ENCODE measurements at places on chromosomes 5 and 9. TPM values are rescaled to one million over a fixed set of nuclear protein-coding genes. Genes with fewer than 3 reads are reported as not detected.

- no peak for DNase-seq
These were observed 6.7 kb upstream of the TMEM141 start for GRCh38 chr9:136784249-136784996.

The SPDL1 gene
- 33.3 TPM for total RNA-seq

DNA sequence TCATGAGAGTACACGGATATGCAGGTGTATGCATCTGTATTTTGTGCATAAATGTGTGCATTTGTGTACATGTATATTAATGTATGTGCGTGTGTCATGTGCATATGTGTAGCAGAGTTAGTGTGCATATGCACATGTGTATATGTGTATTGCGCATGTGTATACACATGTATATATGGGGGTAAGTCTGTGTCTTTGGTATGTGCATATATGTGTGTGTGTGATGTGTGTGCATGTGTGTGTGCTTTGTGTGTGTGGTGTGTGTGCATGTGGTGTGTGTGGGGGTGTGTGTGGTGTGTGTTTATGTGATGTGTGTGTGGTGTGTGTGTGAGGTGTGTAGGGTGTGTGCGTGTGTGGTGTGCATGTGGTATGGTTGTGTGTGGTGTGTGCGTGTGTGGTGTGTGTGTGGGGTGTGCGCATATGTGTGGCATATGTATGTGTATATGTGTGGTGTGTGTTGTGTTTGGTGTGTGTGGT is 13.1 kb upstream of the CTSL start:
- DNase-seq: no peak

DNA sequence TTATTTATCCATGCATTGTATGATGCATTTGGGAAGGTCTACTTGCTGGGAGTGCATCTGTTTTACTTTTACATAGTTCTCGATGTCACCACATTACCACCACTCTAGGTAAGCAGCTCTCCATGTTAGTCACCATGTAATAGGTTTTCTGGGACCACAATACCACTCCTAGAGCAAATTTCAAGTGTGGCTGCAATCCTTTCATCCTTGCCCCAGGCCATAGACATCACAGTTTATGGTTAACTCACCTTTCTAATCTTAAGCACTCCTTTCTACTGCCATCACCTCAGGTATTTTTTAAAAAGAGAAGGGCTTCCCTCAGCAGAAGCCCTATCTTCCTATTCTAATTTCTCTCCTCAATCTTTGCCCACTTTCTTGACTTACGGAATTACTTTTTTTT is 354.1 kb downstream of the PLK2 start:
- no peak for DNase-seq

DNA sequence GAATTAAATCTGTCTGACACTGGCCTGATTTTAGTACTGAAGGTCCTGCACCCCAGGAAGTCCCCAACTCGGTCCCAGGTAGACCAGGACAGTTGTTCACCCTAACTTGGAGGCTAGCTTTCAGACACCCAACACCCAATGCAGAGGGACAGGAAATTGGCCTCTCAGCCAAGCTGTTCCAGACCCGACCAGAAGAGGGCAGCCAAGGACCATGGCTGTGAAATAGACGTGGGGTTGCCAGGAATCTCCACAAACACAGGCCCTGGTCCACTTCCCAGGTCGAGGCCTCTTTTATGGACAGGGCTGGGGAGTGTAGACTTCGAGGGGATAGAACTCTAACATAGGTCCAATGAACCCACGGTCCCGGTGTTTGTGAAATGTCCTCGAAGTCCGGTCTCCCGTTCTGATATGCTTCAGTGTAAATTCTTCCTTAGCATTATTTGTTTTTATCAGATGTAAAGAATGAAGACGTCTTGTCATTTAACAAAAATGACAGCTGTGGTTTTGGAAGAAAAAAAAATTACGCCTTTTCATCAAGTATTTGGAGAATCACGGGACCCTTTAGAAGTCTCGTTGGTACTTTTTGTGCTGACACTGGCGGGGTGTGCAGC is 260.3 kb upstream of the ADAMTS16 start:
- DNase-seq: no peak

DNA sequence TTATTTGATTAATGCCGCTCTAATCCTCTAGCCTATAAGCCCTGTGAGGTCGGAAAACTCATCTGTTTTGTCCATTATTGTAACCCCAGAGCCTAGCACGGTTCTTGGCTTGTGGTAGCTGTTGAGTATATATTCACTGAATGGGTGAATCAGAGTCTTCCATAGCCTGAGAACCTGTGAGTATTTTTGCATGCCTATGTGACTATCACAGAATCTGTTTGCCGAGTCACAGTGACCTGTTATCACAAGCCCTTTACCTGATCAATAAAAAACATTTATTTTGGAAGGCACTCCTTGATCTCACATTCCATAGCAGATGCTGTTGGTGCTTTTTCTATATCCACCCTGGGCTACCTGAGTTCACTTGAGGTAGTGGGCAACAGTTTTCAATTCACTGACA is 125.0 kb upstream of the STC2 start:
- no peak for DNase-seq

- DNase-seq: no peak
These were observed 34.7 kb downstream of the RNF145 start for GRCh38 chr5:159174511-159175168.

The RFESD gene
- total RNA-seq: 7.8 TPM

- DNase-seq: no peak
These were observed 1.5 kb upstream of the MARCHF3 start for GRCh38 chr5:127031863-127032232.

GRCh38 chr5:113245427-113246225 is 189.2 kb downstream of the TSSK1B start:
- no peak for DNase-seq

The FKTN gene
- total RNA-seq: 0.52 TPM

- no peak for DNase-seq
These were observed 25.5 kb downstream of the HMGCR start for GRCh38 chr5:75362474-75362975.

The FNIP1 gene
- 20.5 TPM for total RNA-seq

GRCh38 chr5:28823231-28823630 is 1784.8 kb upstream of the CDH9 start:
- DNase-seq: no peak

DNA sequence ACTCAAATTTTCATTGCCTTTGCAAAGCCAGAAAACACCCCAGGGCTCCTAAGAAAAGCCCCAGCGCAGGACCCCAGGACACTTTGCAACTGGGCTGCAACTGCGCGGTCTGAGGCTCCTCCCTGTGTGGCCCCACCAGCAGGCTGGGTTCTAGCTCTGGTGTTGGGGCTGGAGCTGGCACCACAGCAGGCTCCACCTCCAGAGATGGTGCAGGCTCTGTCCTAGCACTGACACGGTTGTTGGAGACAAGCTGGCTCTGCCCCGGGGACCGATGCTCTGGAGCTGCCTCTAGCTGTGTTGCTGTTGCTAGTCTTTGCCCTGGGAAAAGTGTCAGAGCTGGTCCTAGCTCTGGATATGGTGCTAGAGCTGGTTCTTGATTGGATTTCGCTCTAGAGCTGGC is 13.6 kb downstream of the LCN10 start:
- DNase-seq: no peak

DNA sequence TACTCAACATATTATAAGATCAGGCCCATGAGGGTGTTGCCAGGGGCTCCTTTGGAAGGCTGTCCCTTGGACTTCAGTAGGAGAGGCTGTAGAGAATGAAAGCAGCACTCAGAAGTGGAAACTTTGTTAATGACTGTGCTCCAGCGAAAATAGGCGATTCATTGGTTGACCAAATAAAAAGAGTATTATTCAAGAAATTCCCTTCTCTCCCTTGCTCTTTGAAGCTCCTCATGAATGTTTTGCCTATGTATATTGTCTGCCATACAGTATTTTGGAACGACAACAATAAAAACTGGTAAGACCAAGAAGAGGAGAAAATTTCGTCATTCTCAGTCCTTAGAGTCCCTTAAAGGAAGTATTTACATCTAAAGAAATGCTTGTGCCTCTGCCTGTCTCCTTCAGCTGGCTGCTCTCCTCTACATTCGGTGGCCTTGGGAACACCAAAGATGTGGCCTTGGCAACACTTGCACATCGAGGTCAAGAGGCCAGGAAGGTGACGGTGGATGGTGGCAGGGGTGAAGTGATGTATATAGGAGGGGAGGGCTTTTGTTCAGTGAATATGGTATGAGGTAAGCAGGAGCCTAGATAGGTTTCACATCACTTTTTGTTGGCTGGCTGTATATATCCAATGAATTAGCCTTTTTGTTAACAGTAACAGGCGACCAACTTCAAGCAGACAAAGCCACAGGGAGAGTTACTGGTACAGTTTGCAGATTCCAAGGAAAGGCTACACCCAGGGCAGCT is 95.0 kb upstream of the ACTBL2 start:
- no peak for DNase-seq

DNA sequence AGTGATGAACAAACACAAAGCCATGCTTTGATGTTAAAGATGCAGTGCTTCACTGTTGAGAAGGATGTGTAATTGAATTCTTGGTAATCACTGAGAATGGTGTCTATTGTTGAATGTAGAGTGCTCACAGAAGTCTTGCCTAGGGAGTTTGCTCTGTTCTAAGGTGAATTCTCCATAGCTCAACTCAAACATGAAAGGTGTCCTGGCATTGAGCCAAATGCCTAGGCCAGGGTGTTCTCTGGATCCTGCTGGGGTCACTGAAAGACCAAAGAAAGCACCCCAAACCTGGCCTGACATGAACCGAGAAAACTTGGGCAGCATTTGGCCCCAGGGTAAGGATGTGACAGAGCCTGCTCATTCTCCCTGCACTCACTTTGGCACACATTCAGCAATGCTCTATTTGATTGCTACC is 217.3 kb downstream of the ARL15 start:
- no peak for DNase-seq

The HMCN2 gene
- not detected for total RNA-seq

GRCh38 chr9:36997414-36997813 is 36.7 kb downstream of the PAX5 start:
- DNase-seq: no peak

DNA sequence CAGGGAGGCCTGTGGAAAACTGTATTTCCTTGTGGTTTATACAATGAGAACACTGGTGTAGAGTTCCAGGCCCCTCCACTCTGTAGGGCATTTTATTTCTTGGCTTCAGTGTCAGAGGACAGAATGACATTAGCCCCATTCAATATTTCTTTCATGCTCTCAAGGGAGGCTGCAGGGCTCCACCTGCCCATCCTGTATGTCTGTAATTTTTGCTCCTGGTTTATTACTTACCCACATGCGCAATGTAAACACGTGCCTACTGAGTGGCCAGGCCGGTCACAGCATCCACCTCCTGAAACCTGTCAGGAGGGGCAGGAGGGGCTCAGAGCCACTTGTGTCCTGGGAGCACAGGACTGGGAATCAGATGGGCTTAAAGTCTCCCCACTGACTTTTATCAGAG is 82.4 kb downstream of the GADD45G start:
- no peak for DNase-seq

The PRDM9 gene
- not detected for total RNA-seq

GRCh38 chr9:19408316-19408692 is 505 bp upstream of the ACER2 start:
- DNase-seq: no peak

DNA sequence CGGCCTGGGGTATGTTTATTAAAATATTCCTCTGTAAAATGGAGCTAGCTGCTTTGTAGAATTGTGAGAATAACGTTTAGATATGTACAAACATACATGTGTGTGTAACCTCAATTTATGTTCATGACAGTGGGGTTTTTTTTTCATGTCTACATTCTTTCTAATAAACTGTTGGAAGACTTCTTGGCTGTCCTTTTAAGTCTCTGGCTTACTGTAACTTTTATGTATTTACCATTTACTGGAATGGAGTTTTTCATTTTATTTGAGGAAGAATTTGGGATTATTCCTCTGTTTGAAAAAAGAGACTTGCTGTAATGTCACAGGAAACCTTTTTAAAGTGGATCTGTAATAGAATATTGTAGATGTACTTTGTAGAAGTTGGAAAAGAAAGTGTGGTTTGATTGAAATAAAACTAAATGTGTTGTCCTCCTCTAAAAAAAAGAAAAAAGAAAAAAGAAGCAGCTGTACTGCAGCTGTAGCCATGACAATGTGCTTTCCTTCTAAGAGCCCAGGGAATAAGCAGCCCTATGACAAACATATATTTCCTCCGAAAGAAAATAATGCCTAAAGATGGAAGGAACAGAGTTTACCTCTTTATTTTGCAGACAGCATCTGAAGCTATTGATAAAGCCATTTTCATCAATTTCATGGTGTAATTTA is 71.2 kb upstream of the FREM1 start:
- no peak for DNase-seq

- no peak for DNase-seq
These were observed 40.8 kb upstream of the ARRDC3 start for GRCh38 chr5:91423871-91424270.

- DNase-seq: no peak
These were observed 402.9 kb downstream of the MLLT3 start for GRCh38 chr9:20219437-20219836.

The ENTREP1 gene
- total RNA-seq: not detected

GRCh38 chr5:176742246-176743105 is 67.9 kb upstream of the UNC5A start:
- DNase-seq: no peak

- no peak for DNase-seq
These were observed 1.3 kb downstream of the ZBTB34 start for GRCh38 chr9:126861707-126862103.

GRCh38 chr9:15386465-15386864 is 36.2 kb upstream of the SNAPC3 start:
- DNase-seq: no peak

GRCh38 chr5:167573370-167574127 is 717.9 kb upstream of the WWC1 start:
- no peak for DNase-seq

- DNase-seq: peak; percentile 53
These were observed 777 bp downstream of the ENDOG start for GRCh38 chr9:128818839-128819715.
